ENCODE measurements at places on chromosomes 6 and 20. TPM values are rescaled to one million over a fixed set of nuclear protein-coding genes. Genes with fewer than 3 reads are reported as not detected.

The FOXF2 gene
- 10.0 TPM for total RNA-seq

- no peak for DNase-seq
Measured at GRCh38 chr6:155495011-155495768, 39.6 kb upstream of the NOX3 start.

GRCh38 chr6:44198684-44199083 lies 18.0 kb upstream of the MYMX start:
- no peak for DNase-seq

The ME1 gene
- total RNA-seq = 12.1 TPM

GRCh38 chr6:84422380-84422968 lies 195.0 kb upstream of the CEP162 start:
- peak; percentile 47 for DNase-seq

The EEF1A2 gene
- 203 TPM for total RNA-seq

GRCh38 chr6:4802312-4802935 lies 26.2 kb downstream of the CDYL start:
- no peak for DNase-seq

DNA sequence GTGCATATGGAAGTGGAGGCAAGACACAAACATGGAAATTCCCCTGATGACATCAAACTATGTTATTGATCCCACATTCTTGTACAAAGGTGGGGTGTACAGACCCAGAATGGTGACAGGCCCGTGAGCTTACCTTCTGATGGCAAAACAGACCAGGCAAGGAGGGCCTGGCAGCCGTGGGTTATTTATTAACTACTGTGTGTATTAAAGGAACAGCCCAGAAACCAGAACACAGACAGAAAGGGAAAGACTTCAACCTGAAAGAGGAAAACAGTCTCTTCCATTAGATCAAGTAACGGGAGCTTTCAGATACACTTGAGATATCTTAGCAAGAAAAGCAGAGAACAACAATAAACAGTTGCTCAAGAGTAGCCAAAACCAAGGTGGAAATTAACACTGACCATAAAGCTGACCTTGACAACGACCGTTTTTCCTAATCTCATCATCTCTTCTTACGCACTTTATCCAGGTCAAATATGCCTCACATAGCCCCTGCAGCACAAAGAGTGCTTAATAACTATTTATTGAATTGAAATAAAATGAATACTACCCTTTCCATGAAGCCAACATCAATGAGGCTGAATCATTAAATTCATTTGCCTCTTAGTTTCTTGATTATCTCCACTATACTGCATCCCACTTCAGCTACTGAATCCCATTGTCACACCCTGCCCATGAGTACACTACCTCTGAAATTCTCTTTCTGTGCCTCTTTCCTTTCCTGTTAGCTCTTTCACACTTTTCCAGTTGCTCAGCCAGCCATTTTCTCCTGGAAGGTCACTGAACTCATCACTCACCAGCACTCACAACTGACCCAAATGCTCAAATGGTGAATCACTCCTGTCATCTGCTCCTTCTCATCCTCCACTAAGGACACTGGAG lies 67.4 kb downstream of the MOXD1 start:
- peak; percentile 97 for DNase-seq

DNA sequence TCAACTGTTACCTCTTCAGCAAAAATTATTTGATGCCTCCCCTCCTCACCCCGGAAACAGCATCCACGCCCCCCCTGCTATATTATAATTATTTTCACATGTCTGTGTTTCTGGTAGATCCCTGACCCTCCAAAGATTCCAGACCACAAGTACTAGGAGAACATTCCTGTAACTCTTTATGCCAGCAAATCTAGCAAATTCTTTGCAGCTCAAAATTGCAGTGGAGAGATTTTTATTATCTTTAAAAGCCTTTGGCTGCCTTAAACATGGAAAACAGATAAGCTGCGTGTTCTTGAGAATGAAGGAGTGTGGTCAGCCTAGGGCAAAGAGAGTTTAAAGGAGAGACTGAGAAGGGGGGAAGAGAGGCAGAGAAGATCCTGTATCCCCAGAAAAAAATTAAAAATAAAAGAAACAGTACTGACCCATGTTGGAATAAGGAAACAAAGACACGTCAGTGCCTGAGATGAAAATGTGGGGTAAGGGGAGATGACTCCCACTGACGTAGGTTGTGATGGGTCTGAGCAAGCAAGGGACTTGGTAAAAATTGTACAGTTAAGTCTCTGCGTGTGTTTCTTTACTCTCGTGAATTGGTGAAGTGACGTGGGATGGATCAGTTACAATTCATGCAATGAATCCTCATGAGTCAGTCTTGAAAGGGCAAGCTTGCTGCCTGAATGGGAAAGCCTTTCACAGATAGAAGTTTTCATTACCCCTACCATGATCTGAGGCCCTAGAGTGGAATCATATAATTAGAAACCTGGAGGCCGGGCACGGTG lies 8.3 kb downstream of the ID4 start:
- no peak for DNase-seq

The STX11 gene
- total RNA-seq = 0.43 TPM

DNA sequence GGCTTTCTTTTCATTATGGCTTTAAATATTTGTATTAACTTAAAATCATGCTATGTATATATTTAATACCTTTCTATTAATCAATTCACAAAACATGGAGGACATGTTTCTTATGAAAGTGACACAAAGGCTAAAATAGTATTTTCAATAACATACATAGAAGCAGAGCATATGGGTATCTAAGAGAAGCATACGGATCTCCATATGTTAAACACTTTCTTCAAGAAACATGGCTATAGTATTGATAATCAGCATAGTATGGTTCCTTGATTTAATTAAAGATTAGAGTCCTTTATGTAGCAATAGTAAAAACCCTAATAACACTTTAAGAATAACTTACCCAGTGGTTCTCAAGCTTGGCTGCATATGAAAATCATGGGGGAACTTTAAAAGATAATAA lies 58.5 kb downstream of the GRIK2 start:
- DNase-seq = no peak

DNA sequence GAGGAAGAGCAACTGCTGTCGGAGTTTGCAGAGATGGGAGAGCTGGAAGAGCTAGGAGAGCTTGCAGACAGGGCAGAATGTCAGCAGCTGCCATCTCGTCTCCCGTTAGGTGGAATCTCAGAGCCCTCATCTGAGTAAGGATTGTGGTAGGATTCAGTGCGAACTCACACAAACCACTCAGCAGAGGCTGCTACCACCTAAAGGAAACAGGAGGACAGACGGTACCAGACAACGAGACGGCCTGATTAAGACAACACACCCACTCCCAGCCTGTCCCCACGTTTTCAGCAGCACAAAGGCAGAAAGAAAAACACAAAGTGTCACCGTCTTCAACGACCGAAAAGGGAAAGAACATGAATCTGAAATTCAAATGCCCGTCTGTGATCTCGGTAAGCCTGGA lies 4.1 kb downstream of the LEMD2 start:
- no peak for DNase-seq

The ABHD16A gene
- total RNA-seq = 21.6 TPM

The CALHM4 gene
- total RNA-seq = not detected

Data from HT1080 (cell line).